ENCODE measurements at places on chromosomes 4 and X.

DNA sequence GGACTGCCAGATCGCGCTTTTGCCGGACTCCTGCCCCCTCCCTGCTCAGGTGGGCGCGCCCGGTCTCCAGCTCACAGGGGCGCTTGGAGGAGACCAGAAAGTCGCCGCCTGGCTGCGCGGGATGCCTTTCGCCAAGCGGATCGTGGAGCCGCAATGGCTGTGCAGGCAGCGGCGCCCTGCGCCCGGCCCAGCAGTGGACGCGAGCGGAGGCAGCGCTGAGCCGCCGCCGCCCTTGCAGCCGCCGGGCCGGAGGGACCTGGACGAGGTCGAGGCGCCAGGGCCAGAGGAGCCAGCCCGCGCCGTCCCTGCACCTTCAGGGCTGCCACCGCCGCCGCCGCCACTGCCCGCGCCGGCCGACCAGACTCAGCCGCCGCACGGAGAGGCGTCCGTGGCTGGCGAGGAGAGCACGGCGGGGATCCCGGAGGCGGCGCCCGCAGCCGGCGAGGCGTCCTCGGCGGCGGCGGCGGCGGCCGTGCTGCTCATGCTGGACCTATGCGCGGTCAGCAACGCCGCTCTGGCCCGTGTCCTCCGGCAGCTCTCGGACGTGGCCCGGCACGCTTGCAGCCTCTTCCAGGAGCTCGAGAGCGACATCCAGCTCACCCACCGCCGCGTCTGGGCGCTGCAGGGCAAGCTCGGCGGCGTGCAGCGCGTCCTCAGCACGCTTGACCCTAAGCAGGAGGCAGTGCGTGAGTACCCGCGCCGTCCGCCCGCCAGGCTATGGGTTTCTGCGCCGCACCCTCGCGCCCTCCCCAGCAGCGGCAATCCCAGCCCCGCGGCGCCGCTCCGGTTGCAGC, 834 bp downstream of the NHS start:
- DNase-seq, result peak; percentile 19

DNA sequence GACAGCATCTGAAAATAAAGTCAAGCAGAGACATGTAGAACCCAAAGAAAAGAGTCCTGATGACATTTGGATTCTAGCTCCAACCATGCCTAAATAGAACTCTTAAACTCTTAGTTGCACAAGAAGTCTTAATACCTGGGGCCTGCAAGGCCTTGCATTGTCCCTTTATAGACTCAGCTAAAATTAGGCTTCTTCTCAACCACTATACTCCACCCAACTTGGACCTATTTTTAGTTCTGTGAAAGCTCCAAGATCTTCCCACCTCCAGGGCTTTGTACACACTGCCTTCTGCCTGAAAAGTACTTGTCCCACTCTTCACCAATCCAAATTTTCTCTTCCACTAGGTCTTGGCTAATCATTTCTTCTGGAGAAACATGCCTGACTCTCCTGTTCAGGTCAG, 36.5 kb downstream of the PLK4 start:
- no peak for DNase-seq

- DNase-seq, result no peak
These were observed 897.3 kb upstream of the TENM3 start for GRCh38 chr4:181345931-181346330.

- DNase-seq, result no peak
These were observed 839.1 kb downstream of the GLUD2 start for GRCh38 chrX:121886557-121886956.

DNA sequence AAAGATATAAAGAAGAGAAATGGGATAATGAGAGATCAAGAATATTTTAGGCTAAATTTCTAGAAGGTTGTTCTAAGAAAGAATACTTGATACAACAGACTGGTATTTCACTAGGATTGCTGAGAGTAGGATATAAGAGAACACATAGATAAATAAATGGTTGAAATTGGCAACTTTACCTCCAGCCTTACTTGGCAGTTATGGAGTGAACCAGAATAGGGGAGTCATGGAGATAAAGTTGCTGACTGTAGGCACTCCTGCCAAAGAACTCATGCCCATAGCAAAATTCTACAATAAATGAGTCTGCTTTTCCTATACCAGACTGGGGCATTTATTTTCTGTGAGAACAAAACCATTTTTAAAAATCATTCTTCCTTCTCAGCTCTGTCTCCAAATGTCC, 26.4 kb upstream of the MMRN1 start:
- no peak for DNase-seq

DNA sequence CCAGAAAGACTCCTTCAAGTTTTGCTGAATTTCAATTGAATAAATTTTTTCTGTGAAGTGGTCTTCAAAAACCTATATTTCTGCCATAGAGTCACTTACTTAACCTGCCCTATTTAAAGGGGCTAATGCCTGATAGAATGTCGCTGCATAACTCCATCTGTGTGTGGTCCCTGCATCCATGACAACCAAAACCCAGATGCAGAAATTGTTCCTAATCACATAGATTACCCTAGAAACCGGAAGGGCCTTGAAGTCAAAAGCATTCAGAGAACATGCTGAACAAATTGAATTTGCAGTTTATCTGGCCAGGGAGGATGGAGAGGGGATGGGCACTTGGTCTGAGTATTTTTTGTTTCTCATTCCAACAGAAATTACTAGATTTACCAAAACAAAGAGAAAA, 1.5 kb upstream of the PARM1 start:
- DNase-seq, result no peak

- DNase-seq, result no peak
These were observed 20.7 kb upstream of the PROM1 start for GRCh38 chr4:16104520-16104919.

DNA sequence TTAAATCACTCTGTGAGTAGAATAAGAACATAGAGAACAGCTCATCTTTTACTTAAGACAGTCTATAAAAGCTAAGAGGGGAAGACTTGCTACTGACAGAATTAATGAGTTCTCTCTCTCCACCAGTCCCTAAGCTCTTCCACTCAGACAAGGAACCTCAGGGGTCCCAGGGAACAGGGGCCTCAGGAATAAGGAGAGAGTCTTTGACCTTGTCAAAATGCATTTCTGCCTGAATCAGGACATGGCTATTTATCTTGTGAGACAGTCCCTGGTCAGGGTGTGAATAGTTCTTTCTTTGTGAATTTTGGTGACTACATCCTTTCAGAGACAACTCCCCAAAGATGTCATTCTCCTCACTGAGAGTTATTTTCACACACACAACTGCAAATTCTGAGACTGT, 218.7 kb upstream of the HS3ST1 start:
- DNase-seq, result no peak

DNA sequence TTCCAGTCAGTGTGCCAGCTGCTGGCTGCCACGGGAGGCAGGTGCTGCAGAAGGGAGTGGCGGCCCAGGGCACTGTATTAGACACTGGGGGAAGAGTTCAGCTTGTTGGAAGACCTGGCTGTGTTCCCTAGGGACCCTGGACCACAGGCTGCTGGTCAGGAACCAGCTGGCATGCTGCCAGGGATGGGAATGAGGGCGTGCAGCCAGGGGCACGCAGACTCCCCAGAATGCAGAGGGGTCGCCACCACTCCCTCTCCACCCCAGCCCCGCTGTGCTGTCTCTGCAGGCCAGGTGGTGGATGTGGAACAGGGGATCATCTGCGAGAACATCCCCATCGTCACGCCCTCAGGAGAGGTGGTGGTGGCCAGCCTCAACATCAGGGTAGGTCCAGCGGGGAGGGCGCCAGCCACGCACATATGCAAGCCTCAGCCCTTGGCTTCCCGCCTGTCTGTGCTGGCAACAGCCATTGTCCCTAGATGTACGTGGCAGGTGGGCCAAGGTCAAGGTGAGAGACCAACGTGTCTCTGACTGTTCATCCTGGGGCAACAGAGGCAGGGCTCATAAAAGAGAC, 12.3 kb downstream of the ABCD1 start:
- DNase-seq, result no peak

GRCh38 chrX:97405031-97405660, 521.4 kb downstream of the RPA4 start:
- no peak for DNase-seq

DNA sequence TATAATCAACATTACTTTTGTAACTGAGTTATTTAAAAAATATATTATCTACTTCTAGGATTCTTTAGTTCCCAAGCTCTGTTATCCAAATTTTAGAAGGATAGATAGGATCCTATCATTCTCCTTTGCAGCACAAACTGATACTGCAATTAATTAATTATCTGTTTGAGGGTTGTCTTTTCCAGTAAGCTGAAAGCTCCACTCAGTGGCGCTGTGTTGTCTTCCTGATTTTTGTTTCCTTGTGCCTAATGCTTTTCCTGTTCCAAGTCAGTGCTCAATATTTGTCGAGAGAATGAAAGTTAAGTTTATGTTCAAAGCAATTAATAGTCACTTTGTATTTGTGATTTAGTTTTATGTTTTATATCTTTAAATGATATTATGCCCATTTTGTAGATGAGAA, 107.4 kb upstream of the ANK2 start:
- no peak for DNase-seq

All from hepatic stellate cell (primary cell).